Activated T-helper 2 cell treated with anti-CD3 and anti-CD28 coated beads, Interferon-gamma antibody, Interleukin-2, Interleukin-4, amounts not matched to agents 10 μg/mL and 5 μg/mL and 100 μg/mL, durations not matched to agents 14 hours and 24 hours and 36 hours (primary cell): ENCODE measurements at places on chromosomes 2 and 18. TPM values are rescaled to one million over a fixed set of nuclear protein-coding genes. Genes with fewer than 3 reads are reported as not detected.

GRCh38 chr18:23236876-23237468, 101.7 kb downstream of the CABLES1 start:
- H3K27ac ChIP-seq: no peak overlapping the region
- no peaks in the 10 kb centered on the region for H3K27me3 ChIP-seq

DNA sequence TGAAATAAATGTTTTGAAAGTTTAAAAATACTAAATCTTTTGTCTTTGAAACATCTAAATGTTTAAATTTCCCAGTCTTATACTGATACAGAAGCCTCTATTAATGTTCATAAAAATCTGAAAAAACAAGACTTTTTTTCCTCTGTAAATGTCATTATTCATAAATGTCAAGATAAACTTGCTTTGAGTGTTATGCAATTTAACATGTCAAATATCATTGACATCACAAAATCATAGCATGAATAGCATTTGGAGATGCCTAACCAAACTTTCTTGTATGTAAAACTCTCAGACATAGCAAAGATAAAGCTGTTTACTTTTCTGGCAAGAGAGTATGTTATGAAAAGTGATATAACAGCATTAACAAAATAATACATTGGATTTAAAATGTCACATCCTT, 128.0 kb upstream of the CDH19 start:
- DNase-seq: no peak
- no peaks in the 10 kb centered on the region for H3K27me3 ChIP-seq
- H3K36me3 ChIP-seq: no peaks in the 10 kb centered on the region

- peak; percentile 14 for DNase-seq
- H3K4me1 ChIP-seq: peaks cover 2% of the 10 kb centered on the region
- no peaks in the 10 kb centered on the region for H3K36me3 ChIP-seq
- H3K27me3 ChIP-seq: peaks cover 6% of the 10 kb centered on the region
- no peak overlapping the region for H3K27ac ChIP-seq
Observed at GRCh38 chr2:235135990-235136561, 184.3 kb downstream of the SH3BP4 start.

DNA sequence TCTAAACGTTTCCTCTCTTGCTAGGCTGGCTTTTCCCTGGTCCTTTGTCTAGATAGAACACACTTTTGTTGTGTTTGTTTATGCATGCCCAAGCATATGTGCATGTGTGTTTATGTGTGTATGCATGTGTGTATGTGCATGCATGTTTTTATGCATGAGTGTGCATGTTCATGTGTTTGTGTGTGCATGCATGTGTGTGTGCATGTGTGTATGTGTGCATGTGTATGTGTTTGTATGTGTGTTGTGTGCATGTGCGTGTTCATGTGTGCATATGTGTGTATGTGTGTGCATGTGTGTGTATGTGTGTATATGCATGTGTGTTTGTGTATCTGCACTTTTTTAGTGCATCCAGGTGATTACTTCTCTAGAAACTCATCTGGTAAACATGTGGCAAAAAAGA, 558.0 kb downstream of the GALR1 start:
- H3K4me3 ChIP-seq: no peak overlapping the region
- no peak for DNase-seq
- H3K27ac ChIP-seq: no peak overlapping the region
- H3K27me3 ChIP-seq: no peaks in the 10 kb centered on the region

DNA sequence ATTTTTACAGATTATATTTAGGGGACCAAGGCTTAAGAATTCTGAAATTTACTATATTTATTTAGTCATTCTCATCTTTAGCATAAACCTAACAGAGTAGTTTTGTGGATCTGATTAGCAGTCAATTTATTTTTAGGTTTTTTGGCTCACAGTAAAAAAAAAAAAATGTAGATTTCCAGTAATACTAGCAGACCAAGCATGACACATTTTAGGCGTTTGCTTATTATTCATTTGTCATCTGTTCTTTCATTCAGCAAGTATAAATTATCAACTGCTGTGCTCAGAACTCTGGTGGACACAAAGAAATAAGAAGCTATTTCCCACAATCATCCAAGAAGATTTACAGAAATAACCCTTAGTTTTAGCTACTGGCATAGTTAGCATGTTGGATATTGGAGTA, 20.6 kb downstream of the PDE1A start:
- H3K4me3 ChIP-seq: no peak overlapping the region
- H3K27ac ChIP-seq: no peak overlapping the region
- no peak for DNase-seq

GRCh38 chr2:188189356-188189755, 102.3 kb upstream of the GULP1 start:
- H3K4me3 ChIP-seq: no peak overlapping the region
- no peaks in the 10 kb centered on the region for H3K4me1 ChIP-seq
- no peaks in the 10 kb centered on the region for H3K36me3 ChIP-seq
- DNase-seq: no peak
- H3K27ac ChIP-seq: no peak overlapping the region

DNA sequence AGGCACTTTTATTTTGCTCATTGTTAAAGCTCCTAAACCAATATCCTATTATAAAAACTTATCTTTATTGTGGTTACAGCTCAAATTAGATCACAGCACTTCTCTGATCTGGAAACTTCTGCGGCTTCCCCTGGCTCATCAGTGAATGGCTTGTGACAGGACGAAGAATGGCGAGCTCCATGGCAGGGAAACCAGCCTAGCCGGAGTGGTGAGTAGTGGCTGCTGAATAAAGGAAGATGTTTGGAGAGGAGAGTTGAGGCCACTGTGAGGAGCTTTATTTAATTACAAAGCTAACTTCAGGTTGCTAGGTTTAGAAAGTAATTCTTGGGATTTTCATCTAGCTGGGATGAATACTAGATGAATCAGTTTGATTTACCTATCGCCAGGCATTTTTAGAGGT, 213.5 kb downstream of the CYRIA start:
- no peaks in the 10 kb centered on the region for H3K36me3 ChIP-seq
- H3K4me1 ChIP-seq: no peaks in the 10 kb centered on the region
- DNase-seq: no peak
- no peak overlapping the region for H3K4me3 ChIP-seq
- peaks cover 9% of the 10 kb centered on the region for H3K27me3 ChIP-seq

DNA sequence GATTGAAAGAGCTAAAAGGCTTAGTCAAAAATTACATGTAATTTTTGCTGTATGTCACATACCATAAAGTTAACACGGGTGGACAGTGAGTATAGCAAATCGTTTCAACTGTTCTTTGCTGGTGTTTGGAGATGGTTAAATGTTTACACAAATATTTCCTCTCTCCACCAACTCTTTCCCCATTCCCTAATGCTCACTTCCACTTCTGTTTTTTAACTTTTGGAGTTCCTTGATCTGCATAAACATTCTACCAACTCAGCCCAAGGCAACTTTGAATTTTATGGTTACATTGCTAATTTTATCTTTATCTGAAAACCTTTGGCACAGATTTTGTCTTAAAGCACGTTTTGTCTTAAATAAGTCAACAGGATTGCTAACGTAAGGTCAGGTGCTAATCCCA, 1.9 kb upstream of the SPOPL start:
- no peak overlapping the region for H3K4me3 ChIP-seq
- H3K4me1 ChIP-seq: peaks cover 26% of the 10 kb centered on the region
- H3K27me3 ChIP-seq: peaks cover 21% of the 10 kb centered on the region
- H3K36me3 ChIP-seq: peaks cover 3% of the 10 kb centered on the region

GRCh38 chr2:132877923-132878322, 207.9 kb upstream of the LYPD1 start:
- no peak for DNase-seq
- no peaks in the 10 kb centered on the region for H3K27me3 ChIP-seq
- no peak overlapping the region for H3K4me3 ChIP-seq
- H3K4me1 ChIP-seq: no peaks in the 10 kb centered on the region
- H3K36me3 ChIP-seq: no peaks in the 10 kb centered on the region

- no peak for DNase-seq
- H3K27ac ChIP-seq: no peak overlapping the region
- no peaks in the 10 kb centered on the region for H3K27me3 ChIP-seq
- H3K4me3 ChIP-seq: no peak overlapping the region
- no peaks in the 10 kb centered on the region for H3K36me3 ChIP-seq
Observed at GRCh38 chr18:25422230-25422629, 70.3 kb upstream of the ZNF521 start.

DNA sequence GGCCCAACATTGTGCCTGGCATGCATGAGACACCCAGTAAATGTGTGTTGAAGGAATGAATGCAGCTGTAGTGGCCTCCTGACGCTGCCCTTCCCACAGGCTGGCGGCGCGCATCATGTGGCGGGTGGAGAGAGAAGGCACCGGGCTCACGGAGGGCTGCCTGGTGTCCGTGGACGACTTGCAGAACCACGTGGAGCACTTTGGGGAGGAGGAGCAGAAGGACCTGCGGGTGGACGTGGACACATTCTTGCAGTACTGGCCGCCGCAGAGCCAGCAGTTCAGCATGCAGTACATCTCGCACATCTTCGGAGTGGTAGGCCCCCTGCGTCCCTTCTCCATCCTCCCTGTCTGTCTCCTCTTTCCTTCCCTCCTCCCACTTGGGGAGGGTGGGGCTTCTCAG, 20.1 kb downstream of the SMYD1 start:
- H3K36me3 ChIP-seq: no peaks in the 10 kb centered on the region
- no peak overlapping the region for H3K27ac ChIP-seq
- DNase-seq: no peak
- H3K27me3 ChIP-seq: no peaks in the 10 kb centered on the region
- peaks cover 18% of the 10 kb centered on the region for H3K4me1 ChIP-seq

- DNase-seq: no peak
- no peak overlapping the region for H3K27ac ChIP-seq
- H3K4me3 ChIP-seq: no peak overlapping the region
- no peaks in the 10 kb centered on the region for H3K4me1 ChIP-seq
- no peaks in the 10 kb centered on the region for H3K36me3 ChIP-seq
- peaks cover 36% of the 10 kb centered on the region for H3K27me3 ChIP-seq
Observed at GRCh38 chr18:50410894-50411293, 36.0 kb downstream of the SKA1 start.

GRCh38 chr2:221346411-221346810, 225.7 kb downstream of the EPHA4 start:
- H3K4me1 ChIP-seq: no peaks in the 10 kb centered on the region
- no peak for DNase-seq
- no peak overlapping the region for H3K4me3 ChIP-seq
- no peaks in the 10 kb centered on the region for H3K36me3 ChIP-seq
- H3K27me3 ChIP-seq: no peaks in the 10 kb centered on the region

GRCh38 chr2:133378928-133379549, 189.2 kb downstream of the NCKAP5 start:
- H3K27ac ChIP-seq: no peak overlapping the region
- H3K36me3 ChIP-seq: no peaks in the 10 kb centered on the region
- no peaks in the 10 kb centered on the region for H3K4me1 ChIP-seq

DNA sequence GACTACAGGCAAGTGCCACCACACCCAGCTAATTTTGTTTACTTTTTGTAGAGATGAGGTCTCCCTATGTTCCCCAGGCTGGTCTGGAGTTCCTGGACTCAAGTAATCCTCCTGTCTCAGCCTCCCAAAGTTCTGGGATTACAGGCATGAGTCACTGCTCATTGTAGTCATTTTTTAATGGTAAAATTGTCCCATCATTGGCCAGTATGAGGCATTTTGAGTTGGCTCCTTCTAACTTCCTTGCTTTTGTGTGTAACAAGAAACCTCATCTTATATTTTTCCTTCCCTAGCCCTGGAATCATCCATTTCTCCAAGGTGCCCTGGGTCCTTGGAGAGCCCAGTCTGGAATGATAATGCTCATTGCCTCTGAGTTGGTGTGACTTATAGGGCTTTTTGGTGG, 148.5 kb downstream of the INHBB start:
- no peak overlapping the region for H3K27ac ChIP-seq
- no peak overlapping the region for H3K4me3 ChIP-seq
- DNase-seq: no peak

- H3K27ac ChIP-seq: no peak overlapping the region
- H3K4me3 ChIP-seq: peak overlapping the region; percentile 49
- DNase-seq: no peak
Observed at GRCh38 chr18:31686986-31687928, 2.9 kb upstream of the B4GALT6 start.

- H3K4me1 ChIP-seq: no peaks in the 10 kb centered on the region
- H3K36me3 ChIP-seq: no peaks in the 10 kb centered on the region
- H3K27me3 ChIP-seq: peaks cover 8% of the 10 kb centered on the region
- H3K4me3 ChIP-seq: no peak overlapping the region
- DNase-seq: no peak
- H3K27ac ChIP-seq: no peak overlapping the region
Observed at GRCh38 chr2:234627308-234627707, 130.4 kb upstream of the ARL4C start.

DNA sequence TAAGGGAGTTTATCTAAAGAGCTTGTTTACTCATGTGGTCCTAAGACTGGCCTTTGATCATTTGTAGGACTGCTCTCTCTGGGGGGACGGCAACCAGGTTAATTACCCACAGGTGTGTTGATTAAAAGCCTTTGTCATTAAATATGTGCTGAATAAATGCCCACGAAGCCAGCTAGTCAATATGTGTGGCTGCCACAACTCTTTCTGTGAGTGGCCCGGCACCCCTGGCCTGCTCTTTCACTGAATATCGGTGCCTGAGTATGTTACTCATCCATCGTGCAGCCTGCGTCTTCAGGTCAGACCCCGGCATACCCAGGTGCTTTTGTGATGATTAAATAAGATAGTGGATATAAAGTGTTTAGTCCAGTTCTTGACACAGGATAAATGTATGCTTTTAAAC, 24.3 kb upstream of the FSHR start:
- DNase-seq: no peak
- no peaks in the 10 kb centered on the region for H3K36me3 ChIP-seq
- H3K4me1 ChIP-seq: no peaks in the 10 kb centered on the region
- H3K27ac ChIP-seq: no peak overlapping the region
- H3K27me3 ChIP-seq: no peaks in the 10 kb centered on the region

- no peak for DNase-seq
- H3K4me1 ChIP-seq: no peaks in the 10 kb centered on the region
- H3K27me3 ChIP-seq: peaks cover 2% of the 10 kb centered on the region
- no peak overlapping the region for H3K27ac ChIP-seq
- H3K36me3 ChIP-seq: no peaks in the 10 kb centered on the region
Observed at GRCh38 chr18:77754475-77755044, 504.9 kb downstream of the GALR1 start.

Gene ATF2
- total RNA-seq: 64.0 and 65.9 TPM in 2 replicates

Gene CCDC74A
- 2.8 and 3.3 TPM in 2 replicates for total RNA-seq

Gene ASB18
- total RNA-seq: not detected in 2 replicates

Gene TYW5
- total RNA-seq: 11.0 and 12.3 TPM in 2 replicates

Gene DHX57
- total RNA-seq: 18.5 and 21.7 TPM in 2 replicates

Gene PARD6G
- 0.21 and 0.23 TPM in 2 replicates for total RNA-seq

Gene NETO1
- 0.18 TPM in 1 of 2 replicates, not detected in the other for total RNA-seq

Gene COLEC11
- total RNA-seq: 0.11 TPM in 1 of 2 replicates, not detected in the other

Gene RBM44
- 0.92 and 1.0 TPM in 2 replicates for total RNA-seq

Gene TPRKB
- 31.9 and 36.0 TPM in 2 replicates for total RNA-seq

Gene DPYSL5
- total RNA-seq: 0.05 TPM in 1 of 2 replicates, not detected in the other
